Hematopoietic multipotent progenitor cell (in vitro differentiated cells): ENCODE measurements at places on chromosomes 5 and 9.

DNA sequence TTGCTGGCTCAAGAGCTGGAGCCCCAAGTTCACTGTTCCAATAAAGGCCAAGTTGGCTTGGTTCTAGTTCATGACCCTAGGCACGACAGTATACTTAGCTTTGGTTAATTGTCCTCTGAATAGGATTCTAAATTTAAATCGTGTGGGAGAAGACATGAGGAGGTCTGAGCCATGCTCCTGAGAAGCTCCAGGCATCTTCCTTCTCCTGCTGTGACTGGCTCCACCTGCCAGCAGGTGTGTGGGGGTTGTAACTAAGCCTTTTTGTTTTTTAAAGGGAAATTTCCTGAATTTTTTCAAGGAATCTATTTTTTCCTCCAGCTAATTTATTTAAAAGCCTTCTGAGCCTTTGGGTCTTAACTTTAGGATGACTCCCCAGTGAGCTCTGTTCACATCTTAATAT is 20.2 kb upstream of the TRIM36 start:
- no peak for DNase-seq

- no peak for DNase-seq
Measured at GRCh38 chr9:86749894-86750255, 197.4 kb downstream of the GAS1 start.

DNA sequence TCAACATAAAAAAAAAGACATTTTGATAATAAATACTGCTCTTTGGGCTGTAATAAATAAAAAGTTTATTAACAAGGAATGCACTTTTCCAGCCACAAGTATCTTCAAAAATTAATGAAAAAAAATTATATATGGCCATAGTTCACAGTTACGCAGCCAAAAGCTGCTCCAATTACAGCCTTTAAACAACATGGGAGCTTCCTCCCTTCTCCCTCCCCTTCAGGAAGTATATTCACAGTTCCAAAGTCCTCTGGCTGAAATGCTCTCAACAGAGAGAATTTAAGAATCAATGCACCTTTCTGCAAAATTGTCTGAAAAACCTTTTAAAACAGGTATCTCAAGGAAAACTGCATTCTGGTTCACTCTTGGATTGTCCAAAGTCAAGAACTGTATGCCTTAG is 5.9 kb downstream of the PLK2 start:
- DNase-seq, result no peak

DNA sequence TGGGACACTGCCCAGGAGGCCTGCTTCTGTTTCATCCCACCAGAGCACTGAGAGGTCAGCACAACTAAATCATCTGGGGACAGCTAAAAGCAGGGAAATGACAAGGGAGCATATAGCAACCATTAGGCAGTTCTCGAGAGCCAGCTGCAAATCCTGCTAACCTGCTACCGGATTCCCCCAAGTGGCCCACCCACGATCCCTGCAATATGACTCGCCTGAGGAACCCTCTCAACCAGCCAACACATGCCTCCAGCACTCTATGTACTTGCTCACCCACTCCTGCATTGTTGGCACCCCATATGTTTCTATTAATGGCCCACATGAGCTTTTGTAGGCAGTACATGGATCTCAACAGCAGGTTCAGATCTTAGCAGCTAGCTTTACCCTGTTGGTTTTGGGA is 326.0 kb downstream of the GABRG2 start:
- DNase-seq, result no peak

GRCh38 chr5:116510517-116510916 is 64.1 kb downstream of the SEMA6A start:
- DNase-seq, result no peak

DNA sequence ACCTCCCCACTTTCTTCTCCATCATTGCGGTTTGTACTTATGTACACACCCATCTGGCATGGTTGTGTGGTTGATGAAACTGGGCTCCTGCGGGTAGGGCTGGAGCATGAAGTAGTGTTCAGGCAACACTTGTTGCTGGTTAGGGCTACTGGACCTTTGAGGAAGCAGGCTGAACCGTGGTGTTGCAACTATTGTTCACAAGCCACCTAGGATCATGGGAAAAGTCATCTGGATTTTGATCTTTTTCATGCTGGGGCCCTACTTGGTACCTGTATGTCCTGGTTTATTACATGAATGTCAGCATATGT is 40.1 kb upstream of the TIFAB start:
- DNase-seq, result no peak

DNA sequence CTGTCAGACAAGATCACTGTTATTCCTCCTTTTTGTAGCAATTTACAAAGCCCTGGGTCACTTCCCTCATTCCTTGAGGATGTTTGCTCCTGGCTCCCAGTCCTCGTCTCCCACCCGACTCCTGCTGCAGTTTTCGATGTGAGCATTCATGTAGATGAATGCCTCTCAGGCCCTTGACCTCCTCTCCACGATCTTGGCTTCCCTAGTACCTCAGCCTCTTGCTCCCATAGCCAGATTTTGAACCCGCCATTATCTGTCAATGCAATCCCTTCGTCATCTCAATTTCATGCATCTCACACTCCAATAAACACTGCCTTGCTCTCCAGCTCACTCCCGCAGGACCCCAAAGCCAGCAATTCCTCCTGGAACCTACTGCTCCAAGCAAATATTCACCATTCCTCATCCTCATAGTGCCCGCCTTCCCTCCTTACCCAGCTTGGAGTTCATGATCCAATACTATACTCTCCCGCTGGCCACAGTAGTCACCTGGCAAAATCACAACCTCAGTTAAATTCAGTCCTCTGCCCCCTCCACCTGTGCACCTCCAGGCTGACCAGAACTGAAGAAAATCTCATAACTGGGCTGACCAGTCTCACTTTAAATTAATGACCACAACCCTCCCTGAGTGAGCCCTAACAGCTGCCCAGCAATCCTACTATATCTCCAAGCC is 35.1 kb upstream of the JADE2 start:
- DNase-seq, result no peak

- no peak for DNase-seq
Measured at GRCh38 chr5:110549301-110549700, 177.2 kb downstream of the TMEM232 start.

DNA sequence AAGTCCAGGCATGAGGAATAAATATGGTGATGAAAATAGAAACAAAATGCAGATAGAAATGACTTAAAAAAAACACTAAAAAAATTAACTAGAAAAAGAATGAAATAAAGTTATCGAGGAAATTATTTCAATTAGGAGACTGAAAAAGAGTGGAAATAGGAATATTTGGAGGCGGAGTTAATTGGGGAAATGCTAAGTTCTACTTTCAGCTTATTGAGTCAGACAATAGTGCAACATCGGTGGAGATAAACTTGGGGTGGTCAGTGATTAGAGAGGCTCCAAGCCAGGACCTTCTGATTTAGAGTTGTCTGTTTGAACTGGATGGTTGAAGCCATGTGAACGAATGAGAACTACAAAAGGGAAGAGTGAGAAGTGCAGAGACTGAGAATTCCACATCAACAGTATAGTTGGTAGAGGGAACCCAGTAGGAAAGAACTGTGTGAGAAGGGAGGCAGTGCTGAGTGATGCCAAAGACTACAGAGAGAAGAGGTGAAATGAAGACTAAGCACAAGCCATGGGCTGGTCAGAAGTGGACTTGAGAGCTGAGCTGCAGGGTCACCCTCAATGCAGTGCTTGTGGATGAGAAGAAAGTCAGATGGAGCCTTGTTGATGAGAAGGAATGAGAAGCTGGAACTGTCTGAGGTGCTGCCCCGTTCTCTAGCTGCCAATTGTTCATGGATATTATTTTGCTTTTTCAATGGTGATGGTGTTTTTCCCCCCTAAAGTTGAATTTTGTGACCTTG is 160.7 kb downstream of the ICE1 start:
- no peak for DNase-seq

- no peak for DNase-seq
Measured at GRCh38 chr9:70531311-70531710, 116.9 kb upstream of the KLF9 start.

GRCh38 chr5:67178085-67178484 is 18.5 kb downstream of the CD180 start:
- DNase-seq, result peak; percentile 34

GRCh38 chr9:37369671-37370070 is 52.8 kb upstream of the GRHPR start:
- no peak for DNase-seq

- no peak for DNase-seq
Measured at GRCh38 chr9:129556491-129557191, 64.3 kb downstream of the C9orf50 start.

DNA sequence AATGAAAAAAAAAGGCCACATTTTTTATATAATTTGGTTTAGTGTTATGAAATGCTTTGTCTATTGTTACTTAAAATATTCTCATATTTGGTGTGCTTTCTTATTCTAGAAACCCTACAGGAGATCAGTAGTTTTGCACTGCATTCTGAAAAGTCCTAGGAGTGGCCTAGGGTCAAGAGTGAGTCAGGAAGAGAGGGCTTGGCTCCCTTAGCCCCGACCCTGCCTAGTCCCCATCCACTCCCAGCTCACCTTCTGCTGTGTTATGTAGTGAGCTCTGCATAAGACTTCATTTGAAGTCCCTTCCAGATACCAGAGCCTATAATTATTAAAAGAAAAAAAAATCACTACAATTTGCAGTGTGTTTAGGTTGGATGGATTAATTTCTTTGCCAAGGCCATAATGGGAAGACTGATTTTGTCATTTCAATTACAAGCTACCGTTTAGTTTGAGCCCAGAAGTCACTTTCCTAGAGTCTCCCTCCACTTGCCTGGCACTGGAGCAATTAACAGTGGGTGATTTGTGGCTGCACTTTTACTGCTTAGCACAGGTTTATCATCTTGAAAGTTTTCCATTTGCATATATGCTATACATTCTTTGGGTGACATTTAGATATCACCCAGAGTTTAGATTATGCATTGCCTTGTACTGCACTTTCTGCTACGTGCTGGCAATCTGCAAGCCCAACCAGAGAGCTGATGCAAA is 143.3 kb downstream of the INSYN2B start:
- DNase-seq, result no peak

DNA sequence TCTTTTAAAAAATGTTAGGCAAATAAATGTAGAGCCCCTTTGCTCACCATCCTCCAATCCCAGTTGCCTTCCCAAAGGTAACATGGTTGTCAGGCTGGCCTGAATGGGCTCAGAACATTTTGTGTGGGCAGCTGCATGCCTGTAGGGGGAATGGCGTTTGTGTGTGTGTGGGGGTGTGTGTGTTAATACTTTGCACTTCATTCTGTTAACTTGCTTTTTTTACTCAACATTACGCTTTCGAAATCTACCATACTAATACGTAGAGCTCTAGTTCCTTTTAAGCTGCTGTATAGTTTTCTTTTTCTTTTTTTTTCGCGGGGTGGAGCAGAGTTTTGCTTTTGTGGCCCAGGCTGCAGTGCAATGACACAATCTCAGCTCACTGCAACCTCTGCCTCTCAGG is 14.0 kb downstream of the MYOZ3 start:
- DNase-seq, result no peak

GRCh38 chr5:139688751-139689372 is 40.7 kb downstream of the CXXC5 start:
- no peak for DNase-seq

DNA sequence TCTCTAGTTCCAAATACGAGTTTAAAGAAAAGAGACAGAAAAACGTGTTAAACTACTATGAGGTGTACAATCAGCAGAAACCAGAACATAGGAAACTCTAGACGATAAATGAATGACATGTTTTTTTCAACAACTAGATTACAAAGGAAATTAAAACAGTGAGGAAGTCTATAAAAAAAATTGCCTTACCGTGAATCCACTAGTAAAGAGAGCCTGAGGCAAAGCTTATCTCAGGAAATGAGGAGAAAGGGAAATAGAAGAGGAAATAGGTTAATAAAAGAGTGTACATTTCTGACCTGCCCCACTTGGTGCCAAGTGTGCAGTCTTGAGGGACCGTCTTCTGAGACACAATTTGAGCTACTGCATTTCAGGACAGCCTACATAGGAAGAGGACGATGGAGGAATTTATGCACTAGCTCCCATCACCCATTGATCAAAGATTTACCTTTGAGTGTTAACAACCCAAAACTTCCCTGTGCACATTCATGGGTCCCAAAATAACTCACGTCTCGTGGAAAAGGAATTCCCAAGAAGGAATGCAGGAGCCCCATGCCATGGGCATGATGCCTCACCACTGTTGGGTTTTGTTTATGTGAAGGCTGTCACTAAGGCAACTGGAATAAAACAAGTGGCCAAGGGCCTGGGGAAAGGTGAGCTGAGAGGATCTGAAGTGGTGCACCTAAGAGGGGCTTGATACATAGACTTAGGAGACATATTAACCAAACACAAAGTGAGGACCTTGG is 53.6 kb upstream of the SLC1A3 start:
- DNase-seq, result no peak

- DNase-seq, result no peak
Measured at GRCh38 chr5:98096155-98096554, 677.3 kb upstream of the RGMB start.

DNA sequence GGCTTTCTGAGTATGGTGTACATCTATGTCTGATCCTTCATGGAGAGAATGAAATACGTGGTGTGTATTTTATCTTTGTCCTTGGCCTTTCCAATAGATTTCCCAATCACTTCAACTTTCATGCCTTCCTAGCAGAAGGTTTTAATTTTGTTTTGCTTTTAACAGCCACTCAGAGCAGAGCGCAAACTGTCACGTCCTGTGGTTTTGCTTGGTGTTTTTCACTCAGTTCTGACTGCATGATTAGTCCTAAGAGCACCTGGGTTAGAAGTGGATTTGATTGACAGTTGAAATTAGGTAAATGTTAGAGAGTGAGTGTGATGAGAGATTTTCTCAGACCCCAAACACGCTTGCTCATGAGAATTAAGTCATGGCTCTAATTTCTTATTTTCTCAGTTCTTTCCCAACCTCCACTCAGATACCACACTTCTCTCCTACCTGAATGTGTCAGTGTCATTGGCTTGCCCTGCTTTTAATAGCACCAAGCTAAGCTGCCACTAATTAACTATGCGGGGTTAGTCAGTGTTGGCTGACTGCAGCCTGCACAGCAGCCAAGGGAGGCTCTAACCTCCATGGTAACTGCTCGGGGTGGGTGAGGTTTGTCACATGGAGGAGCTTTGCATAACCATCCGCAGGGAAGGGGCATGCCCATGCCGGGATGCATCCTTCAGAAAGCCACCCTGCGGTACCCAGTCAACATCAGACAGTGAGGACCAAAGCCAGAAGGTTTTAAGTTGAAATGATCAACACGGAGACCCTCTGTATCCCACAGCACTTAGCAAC is 173.4 kb downstream of the NR3C1 start:
- no peak for DNase-seq

DNA sequence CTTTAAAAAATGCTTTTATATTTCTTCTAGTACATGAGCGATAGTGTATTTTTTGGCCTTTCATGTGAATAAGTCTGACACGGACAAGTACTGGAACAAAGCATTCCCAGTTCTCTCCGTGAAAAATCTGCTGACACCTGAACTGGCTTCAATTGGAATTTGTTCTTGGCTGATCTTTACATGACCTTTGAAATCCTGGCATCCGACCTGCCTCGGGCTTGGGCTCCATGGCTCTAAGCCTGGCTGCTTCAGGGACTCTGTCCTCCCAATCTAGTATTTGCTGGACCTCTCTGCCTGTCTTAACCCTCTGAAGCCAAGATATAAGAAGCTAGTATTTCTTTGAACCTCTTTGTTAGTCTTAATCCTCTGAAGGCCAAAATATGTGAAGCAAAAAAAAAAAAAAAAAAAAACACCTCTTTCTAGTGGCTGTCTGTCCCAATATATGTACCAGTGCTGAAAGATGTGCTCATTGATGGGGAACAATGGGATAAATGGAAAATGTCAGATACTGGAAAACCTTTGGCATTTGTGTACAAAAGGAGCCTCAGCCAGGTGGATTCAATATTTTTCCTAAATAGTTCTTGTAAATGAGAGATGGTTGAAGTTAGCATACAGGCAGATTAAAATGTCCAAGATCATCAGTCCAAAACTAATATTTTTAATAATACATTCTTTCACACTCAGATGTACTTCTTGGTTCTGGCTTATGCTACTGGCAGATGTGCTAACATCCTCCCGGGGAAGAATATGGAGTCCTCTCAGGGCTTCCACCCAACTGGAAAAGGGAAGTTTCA is 470.6 kb downstream of the TUSC1 start:
- DNase-seq, result no peak
